NCI-H460 (cell line): ENCODE measurements at places on chromosomes 12 and 14. TPM values are rescaled to one million over a fixed set of nuclear protein-coding genes. Genes with fewer than 3 reads are reported as not detected.

The BRMS1L gene
- 5.4 and 7.7 TPM in 2 replicates for total RNA-seq

The PLEKHH1 gene
- total RNA-seq = 9.3 and 12.5 TPM in 2 replicates

The TPPP2 gene
- not detected in 2 replicates for total RNA-seq

The NRL gene
- total RNA-seq = 1.4 and 1.6 TPM in 2 replicates

The SUOX gene
- total RNA-seq = 9.7 and 10.4 TPM in 2 replicates
